ENCODE measurements at places on chromosomes 5 and 9. TPM values are rescaled to one million over a fixed set of nuclear protein-coding genes. Genes with fewer than 3 reads are reported as not detected.

GRCh38 chr5:151520294-151520693 lies 70.8 kb downstream of the FAT2 start:
- DNase-seq, result no peak
- H3K4me3 ChIP-seq, result no peak overlapping the region
- H3K27ac ChIP-seq, result no peak overlapping the region
- no peaks in the 10 kb centered on the region for H3K36me3 ChIP-seq
- H3K27me3 ChIP-seq, result no peaks in the 10 kb centered on the region
- no peaks in the 10 kb centered on the region for H3K4me1 ChIP-seq

- no peaks in the 10 kb centered on the region for H3K36me3 ChIP-seq
- no peaks in the 10 kb centered on the region for H3K27me3 ChIP-seq
- peaks cover 5% of the 10 kb centered on the region for H3K4me1 ChIP-seq
- H3K27ac ChIP-seq, result no peak overlapping the region
Observed at GRCh38 chr9:113258282-113258681, 17.1 kb downstream of the CDC26 start.

Gene CARD9
- 0.72 TPM for total RNA-seq

DNA sequence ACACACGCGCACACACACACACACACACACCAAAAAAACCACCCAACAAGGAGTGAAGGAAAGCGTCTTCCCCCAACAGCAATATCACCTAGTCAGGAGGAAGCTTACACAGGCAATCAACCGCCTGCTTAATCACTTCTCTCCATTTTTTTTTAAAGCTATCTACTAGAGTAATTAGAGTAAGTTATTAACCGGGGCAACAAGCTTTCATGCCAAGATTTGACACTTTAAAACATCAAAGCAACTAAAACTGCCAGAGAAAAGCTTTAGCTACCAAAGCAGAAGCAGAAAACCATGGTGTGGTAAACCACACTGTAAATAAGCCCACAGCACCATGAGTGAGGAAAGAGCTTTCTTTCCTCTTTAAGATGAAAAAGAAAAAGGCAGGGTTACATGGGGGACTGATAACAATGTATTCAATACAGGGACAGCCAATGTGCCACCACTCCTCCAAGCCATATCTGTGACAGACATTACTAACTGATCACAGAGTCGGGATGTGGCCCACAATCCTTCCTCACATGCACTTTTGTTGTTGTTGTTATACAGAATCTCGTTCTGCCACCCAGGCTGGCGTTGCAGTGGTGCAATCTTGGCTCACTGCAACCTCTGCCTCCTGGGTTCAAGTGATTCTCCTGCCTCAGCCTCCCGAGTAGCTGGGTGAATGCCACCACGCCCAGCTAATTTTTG lies 282.1 kb downstream of the CRB2 start:
- peak overlapping the region; percentile 7 for H3K4me3 ChIP-seq
- no peak for DNase-seq
- no peaks in the 10 kb centered on the region for H3K36me3 ChIP-seq
- H3K27ac ChIP-seq, result no peak overlapping the region

GRCh38 chr9:94772144-94772543 lies 45.6 kb downstream of the AOPEP start:
- H3K4me1 ChIP-seq, result no peaks in the 10 kb centered on the region
- H3K27ac ChIP-seq, result no peak overlapping the region

Gene MOB3B
- total RNA-seq, result 1.4 TPM

Gene C5orf47
- total RNA-seq, result not detected

DNA sequence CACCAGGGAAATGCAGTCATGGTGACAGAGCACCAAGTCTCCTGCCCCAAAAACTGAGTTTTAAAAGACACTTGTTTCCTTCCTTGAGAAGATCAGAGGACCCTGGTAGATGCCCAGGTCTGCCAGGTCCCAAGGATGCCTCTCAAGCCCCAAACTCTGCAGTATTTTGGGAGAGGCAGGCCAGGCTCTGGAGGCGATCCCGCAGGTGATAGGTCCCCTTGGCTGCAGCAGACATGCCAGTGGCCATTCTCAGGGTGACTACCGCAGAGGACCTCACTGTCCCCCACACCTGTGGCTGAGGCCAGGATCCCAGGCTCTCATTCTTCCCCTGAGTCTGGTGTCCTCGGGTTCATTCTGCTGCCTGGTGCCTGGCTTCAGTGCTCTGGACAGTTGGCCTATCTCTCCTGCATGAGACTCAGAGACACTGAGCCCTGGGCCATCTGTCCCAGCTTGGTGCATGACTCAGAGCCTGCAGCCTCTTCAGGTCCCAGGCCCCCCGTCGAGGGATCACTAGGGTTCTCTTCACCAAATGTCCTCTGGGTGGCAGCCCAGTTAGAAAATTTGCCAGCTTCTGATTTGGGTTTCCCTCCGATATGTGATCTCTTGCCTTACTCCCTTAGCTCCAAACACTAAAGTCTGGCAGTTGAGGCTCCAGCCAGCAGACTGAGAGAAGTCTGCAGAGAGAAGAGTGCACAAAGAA lies 59.7 kb upstream of the GARNL3 start:
- H3K4me3 ChIP-seq, result no peak overlapping the region
- DNase-seq, result peak; percentile 67
- H3K36me3 ChIP-seq, result no peaks in the 10 kb centered on the region
- H3K27ac ChIP-seq, result no peak overlapping the region
- no peaks in the 10 kb centered on the region for H3K27me3 ChIP-seq

Gene GBGT1
- total RNA-seq, result 3.5 TPM

- no peaks in the 10 kb centered on the region for H3K36me3 ChIP-seq
- H3K4me1 ChIP-seq, result no peaks in the 10 kb centered on the region
- no peaks in the 10 kb centered on the region for H3K27me3 ChIP-seq
- no peak for DNase-seq
- no peak overlapping the region for H3K27ac ChIP-seq
- no peak overlapping the region for H3K4me3 ChIP-seq
Observed at GRCh38 chr5:60161340-60161934, 267.9 kb upstream of the PDE4D start.

Gene NCS1
- total RNA-seq, result 4.0 TPM

DNA sequence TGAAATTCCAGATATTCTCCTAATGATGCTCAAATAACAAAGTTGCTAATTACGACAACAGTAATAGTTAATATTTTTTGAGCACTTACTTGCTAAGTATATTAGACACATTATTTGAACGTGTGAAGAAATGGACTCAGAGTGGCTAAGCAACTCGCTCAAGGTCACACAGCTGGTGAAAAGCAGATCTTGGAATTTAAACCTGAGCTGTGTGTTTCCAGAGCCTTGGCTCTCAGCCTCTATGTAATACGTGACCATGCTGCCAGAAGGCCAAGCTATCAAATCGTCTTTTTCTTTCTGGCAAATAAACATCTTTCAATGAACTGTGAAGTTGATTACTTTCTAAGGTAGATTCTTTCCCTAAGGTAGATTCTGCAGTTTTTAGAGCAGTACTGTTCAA lies 61.6 kb downstream of the KCTD16 start:
- DNase-seq, result no peak
- no peaks in the 10 kb centered on the region for H3K27me3 ChIP-seq
- H3K4me3 ChIP-seq, result no peak overlapping the region
- H3K27ac ChIP-seq, result no peak overlapping the region
- H3K36me3 ChIP-seq, result no peaks in the 10 kb centered on the region

Gene FBN2
- 7.4 TPM for total RNA-seq

- no peak overlapping the region for H3K4me3 ChIP-seq
- no peaks in the 10 kb centered on the region for H3K36me3 ChIP-seq
- DNase-seq, result no peak
- H3K4me1 ChIP-seq, result no peaks in the 10 kb centered on the region
- no peaks in the 10 kb centered on the region for H3K27me3 ChIP-seq
Observed at GRCh38 chr9:101371813-101372212, 13.0 kb downstream of the BAAT start.

- H3K27me3 ChIP-seq, result no peaks in the 10 kb centered on the region
- no peaks in the 10 kb centered on the region for H3K36me3 ChIP-seq
- H3K4me3 ChIP-seq, result no peak overlapping the region
- DNase-seq, result peak; percentile 68
Observed at GRCh38 chr9:99451112-99451606, 229.1 kb downstream of the SEC61B start.

- no peak for DNase-seq
- no peaks in the 10 kb centered on the region for H3K27me3 ChIP-seq
- H3K4me3 ChIP-seq, result no peak overlapping the region
- H3K36me3 ChIP-seq, result no peaks in the 10 kb centered on the region
- no peak overlapping the region for H3K27ac ChIP-seq
Observed at GRCh38 chr9:113636165-113636564, 172.6 kb downstream of the RGS3 start.
